Suprapubic skin (tissue), 4 donors: ENCODE measurements at places on chromosomes 3 and 15.

GRCh38 chr3:108472001-108472591 lies 38.3 kb downstream of the MYH15 start:
- no peak overlapping the region for H3K27ac ChIP-seq
- H3K4me3 ChIP-seq, result no peak overlapping the region
- no peak for DNase-seq
- peaks cover 2% of the 10 kb centered on the region for H3K4me1 ChIP-seq

- no peak overlapping the region for H3K4me3 ChIP-seq
- DNase-seq, result no peak
- peak overlapping the region; percentile 65 for H3K27ac ChIP-seq
- no peaks in the 10 kb centered on the region for H3K36me3 ChIP-seq
Observed at GRCh38 chr3:124860599-124860998, 26.6 kb downstream of the ITGB5 start.

GRCh38 chr3:171165983-171166382 lies 139.5 kb upstream of the SLC2A2 start:
- no peak for DNase-seq
- H3K36me3 ChIP-seq, result no peaks in the 10 kb centered on the region
- H3K27me3 ChIP-seq, result no peaks in the 10 kb centered on the region
- H3K4me1 ChIP-seq, result no peaks in the 10 kb centered on the region
- no peak overlapping the region for H3K27ac ChIP-seq

DNA sequence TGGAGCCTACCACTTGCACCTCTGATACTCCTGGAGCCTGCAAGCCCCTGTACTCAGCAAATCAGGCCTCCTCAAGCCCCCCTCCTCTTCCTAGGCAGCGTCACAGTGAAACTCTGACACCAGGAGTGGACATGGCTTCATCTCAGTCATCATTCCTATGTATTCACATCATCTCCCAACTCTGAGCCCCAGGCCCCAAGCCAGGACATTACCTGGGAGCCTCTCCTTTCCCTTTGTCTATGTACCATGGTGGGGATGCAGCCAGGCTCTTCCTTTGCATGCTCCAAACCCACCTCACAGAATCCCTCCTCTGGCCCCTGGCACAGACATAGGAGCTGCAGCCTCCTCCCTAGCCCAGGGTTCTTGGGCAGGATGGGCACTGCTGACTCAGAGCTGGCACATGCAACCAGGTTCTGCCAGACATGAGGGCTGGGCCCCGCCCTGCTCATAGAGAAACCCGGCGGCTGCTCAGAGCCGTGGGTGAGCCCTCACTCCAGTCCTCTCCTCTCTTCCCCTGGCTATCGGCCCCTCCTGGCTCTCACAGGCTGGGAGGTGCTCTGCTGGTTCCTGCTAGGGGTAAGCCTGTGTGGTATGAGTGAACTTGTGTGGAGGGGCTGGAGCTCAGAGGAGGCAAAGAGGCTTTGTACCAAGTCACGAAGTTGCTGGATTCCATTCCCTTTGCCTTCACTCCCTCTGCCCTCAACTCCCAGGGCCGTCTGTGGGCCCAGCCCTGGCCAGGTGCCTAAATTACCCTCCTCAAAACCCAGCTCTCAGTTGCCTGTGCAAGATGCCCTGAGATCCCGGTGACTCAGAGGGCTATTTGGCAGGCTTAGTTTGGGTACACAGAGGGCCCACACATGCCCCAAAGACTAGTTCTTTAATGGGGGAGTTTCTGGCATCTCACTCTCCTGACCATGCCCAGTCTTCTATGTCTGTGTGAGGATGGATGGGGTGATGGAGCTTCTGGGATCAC lies 1.9 kb upstream of the PLCD1 start:
- no peak overlapping the region for H3K4me3 ChIP-seq
- H3K36me3 ChIP-seq, result no peaks in the 10 kb centered on the region
- H3K27me3 ChIP-seq, result no peaks in the 10 kb centered on the region
- H3K27ac ChIP-seq, result peak overlapping the region; percentile 92
- peak; percentile 80 for DNase-seq

GRCh38 chr15:39188930-39189329 lies 391.9 kb upstream of the THBS1 start:
- peak overlapping the region; percentile 19 for H3K27ac ChIP-seq
- no peaks in the 10 kb centered on the region for H3K27me3 ChIP-seq
- H3K36me3 ChIP-seq, result no peaks in the 10 kb centered on the region
- no peak overlapping the region for H3K4me3 ChIP-seq
- peaks cover 27% of the 10 kb centered on the region for H3K4me1 ChIP-seq
- no peak for DNase-seq

GRCh38 chr15:40787344-40787841 lies 17.6 kb downstream of the C15orf62 start:
- H3K4me1 ChIP-seq, result peaks cover 33% of the 10 kb centered on the region
- no peak overlapping the region for H3K4me3 ChIP-seq

- H3K27me3 ChIP-seq, result no peaks in the 10 kb centered on the region
- no peaks in the 10 kb centered on the region for H3K36me3 ChIP-seq
- peaks cover 3% of the 10 kb centered on the region for H3K4me1 ChIP-seq
- H3K27ac ChIP-seq, result no peak overlapping the region
- no peak for DNase-seq
- H3K4me3 ChIP-seq, result no peak overlapping the region
Observed at GRCh38 chr3:98952404-98952803, 50.9 kb upstream of the DCBLD2 start.

GRCh38 chr15:91562698-91563097 lies 290.8 kb upstream of the SLCO3A1 start:
- H3K27ac ChIP-seq, result peak overlapping the region; percentile 81
- DNase-seq, result no peak
- peaks cover 15% of the 10 kb centered on the region for H3K4me1 ChIP-seq
- no peaks in the 10 kb centered on the region for H3K36me3 ChIP-seq
- no peak overlapping the region for H3K4me3 ChIP-seq

GRCh38 chr15:50148362-50148963 lies 29.4 kb upstream of the ATP8B4 start:
- no peaks in the 10 kb centered on the region for H3K36me3 ChIP-seq
- DNase-seq, result no peak
- H3K4me1 ChIP-seq, result peaks cover 6% of the 10 kb centered on the region
- H3K27ac ChIP-seq, result no peak overlapping the region
- no peaks in the 10 kb centered on the region for H3K27me3 ChIP-seq

DNA sequence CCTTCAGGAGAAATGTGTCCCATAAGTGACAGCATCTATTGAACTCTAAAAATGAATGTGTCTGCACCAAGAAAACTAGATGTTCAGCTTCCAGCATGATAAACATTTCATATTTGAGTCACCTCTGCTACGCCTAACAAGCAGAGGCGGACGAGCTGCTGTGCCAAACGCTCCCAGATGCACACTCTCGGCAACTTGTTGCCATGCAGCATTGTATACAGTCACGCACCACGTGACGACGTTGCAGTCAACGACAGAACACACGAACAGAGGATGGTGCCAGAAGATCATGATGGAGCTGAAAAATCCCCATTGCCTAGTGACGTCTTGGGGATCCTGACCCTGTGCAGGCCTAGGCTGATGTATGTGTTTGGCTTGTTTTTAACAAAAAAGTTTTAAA lies 137.5 kb downstream of the XXYLT1 start:
- H3K4me3 ChIP-seq, result no peak overlapping the region
- H3K36me3 ChIP-seq, result no peaks in the 10 kb centered on the region
- H3K27ac ChIP-seq, result peak overlapping the region; percentile 76
- no peaks in the 10 kb centered on the region for H3K27me3 ChIP-seq

DNA sequence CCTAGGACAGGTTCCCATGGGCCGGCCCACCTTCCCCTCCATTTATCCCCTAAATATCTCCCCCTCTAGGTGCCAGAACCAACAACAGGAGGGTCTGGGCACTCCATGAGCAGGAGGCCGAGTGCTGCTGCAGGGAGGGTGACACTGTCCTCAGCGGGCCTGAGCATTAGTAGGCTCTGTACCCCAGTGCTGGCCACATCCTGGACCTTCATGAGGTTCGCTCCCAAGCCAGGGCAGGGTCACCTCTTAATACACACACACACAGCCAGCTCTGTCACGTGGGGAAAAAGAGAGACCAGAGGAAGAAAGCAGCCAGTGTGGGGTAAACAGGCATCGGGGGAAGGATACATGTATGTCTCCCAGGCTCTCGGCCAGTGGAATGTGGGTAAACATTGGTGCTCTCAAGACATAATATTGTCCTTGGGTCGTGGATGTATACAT lies 27.9 kb upstream of the SEMA3F start:
- DNase-seq, result no peak
- no peak overlapping the region for H3K4me3 ChIP-seq
- no peak overlapping the region for H3K27ac ChIP-seq
- H3K4me1 ChIP-seq, result peaks cover 46% of the 10 kb centered on the region

- peaks cover 9% of the 10 kb centered on the region for H3K36me3 ChIP-seq
- H3K27ac ChIP-seq, result no peak overlapping the region
- H3K4me1 ChIP-seq, result peaks cover 5% of the 10 kb centered on the region
- DNase-seq, result no peak
- H3K4me3 ChIP-seq, result no peak overlapping the region
Observed at GRCh38 chr3:188529228-188529627, 375.3 kb downstream of the LPP start.

- peaks cover 21% of the 10 kb centered on the region for H3K4me1 ChIP-seq
- DNase-seq, result no peak
- no peaks in the 10 kb centered on the region for H3K27me3 ChIP-seq
- peak overlapping the region; percentile 60 for H3K27ac ChIP-seq
Observed at GRCh38 chr15:57550640-57551039, 41.1 kb upstream of the MYZAP start.

- no peak overlapping the region for H3K27ac ChIP-seq
- no peaks in the 10 kb centered on the region for H3K27me3 ChIP-seq
- no peaks in the 10 kb centered on the region for H3K36me3 ChIP-seq
- no peaks in the 10 kb centered on the region for H3K4me1 ChIP-seq
- DNase-seq, result no peak
Observed at GRCh38 chr3:126308394-126309125, 48.6 kb downstream of the KLF15 start.

GRCh38 chr15:98067339-98067738 lies 106.8 kb downstream of the ARRDC4 start:
- H3K36me3 ChIP-seq, result no peaks in the 10 kb centered on the region
- peaks cover 9% of the 10 kb centered on the region for H3K4me1 ChIP-seq
- DNase-seq, result no peak
- no peak overlapping the region for H3K27ac ChIP-seq

GRCh38 chr3:146747928-146748327 lies 142.8 kb upstream of the PLSCR5 start:
- DNase-seq, result no peak
- no peaks in the 10 kb centered on the region for H3K4me1 ChIP-seq
- no peak overlapping the region for H3K27ac ChIP-seq

GRCh38 chr3:45933591-45933990 lies 9.7 kb upstream of the CXCR6 start:
- peaks cover 89% of the 10 kb centered on the region for H3K36me3 ChIP-seq
- no peaks in the 10 kb centered on the region for H3K27me3 ChIP-seq
- no peak overlapping the region for H3K4me3 ChIP-seq
- H3K27ac ChIP-seq, result no peak overlapping the region
- H3K4me1 ChIP-seq, result no peaks in the 10 kb centered on the region
- DNase-seq, result no peak

DNA sequence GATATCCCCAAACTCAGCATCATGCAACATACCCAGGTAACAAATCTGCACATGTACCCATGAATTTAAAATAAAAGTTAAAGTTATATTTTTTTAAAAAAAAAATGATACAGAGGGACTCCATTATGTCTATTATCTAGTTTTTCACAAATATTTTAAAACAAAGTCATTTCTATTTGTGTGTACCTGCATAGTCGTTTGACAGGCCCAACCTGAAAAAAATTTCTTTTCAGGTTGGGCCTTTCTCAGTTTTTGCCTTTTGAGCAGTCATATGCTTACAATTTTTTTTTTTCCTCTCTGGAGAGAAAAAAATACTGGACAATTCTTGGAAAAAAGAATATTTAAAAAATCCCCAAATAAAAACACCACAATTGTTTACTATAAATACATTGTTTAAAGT lies 459.5 kb downstream of the FOXP1 start:
- H3K27ac ChIP-seq, result no peak overlapping the region
- H3K4me3 ChIP-seq, result no peak overlapping the region
- H3K36me3 ChIP-seq, result no peaks in the 10 kb centered on the region
- H3K4me1 ChIP-seq, result peaks cover 12% of the 10 kb centered on the region

- no peaks in the 10 kb centered on the region for H3K36me3 ChIP-seq
- no peak overlapping the region for H3K4me3 ChIP-seq
- H3K4me1 ChIP-seq, result no peaks in the 10 kb centered on the region
Observed at GRCh38 chr15:95687061-95687460, 643.4 kb upstream of the NR2F2 start.

DNA sequence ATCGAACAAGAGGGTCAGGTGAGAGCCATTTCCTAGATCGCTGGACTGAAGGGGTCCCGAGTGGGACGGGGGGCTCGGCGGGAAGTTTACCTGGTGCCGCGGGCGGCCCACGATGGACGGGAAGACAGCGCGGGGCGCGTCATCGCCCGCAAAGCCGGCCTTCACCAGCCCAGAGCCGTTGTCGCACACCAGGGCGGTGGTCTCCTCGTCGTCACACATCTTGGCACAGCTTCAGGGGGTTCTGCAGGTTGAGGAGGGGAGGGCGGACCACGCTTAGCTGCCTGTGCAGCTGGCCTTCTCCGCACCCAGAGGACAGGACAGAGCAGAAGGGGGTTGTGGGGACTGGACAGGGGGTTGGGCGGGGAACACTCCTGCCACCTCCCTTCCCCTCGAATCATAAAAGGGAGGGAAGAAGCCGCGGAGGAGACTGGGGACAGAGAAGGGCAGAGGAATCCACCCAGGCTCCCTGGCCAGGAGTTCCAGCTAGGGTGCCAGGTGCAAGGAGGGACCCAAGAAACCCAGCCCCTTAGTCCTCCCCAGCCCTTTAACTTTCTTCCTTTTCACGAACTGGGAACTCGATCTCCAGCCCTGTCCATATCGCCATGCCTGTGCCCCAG lies 651 bp downstream of the ACTC1 start:
- no peak overlapping the region for H3K27ac ChIP-seq
- H3K4me1 ChIP-seq, result peaks cover 7% of the 10 kb centered on the region
- peaks cover 63% of the 10 kb centered on the region for H3K27me3 ChIP-seq
- no peak for DNase-seq

DNA sequence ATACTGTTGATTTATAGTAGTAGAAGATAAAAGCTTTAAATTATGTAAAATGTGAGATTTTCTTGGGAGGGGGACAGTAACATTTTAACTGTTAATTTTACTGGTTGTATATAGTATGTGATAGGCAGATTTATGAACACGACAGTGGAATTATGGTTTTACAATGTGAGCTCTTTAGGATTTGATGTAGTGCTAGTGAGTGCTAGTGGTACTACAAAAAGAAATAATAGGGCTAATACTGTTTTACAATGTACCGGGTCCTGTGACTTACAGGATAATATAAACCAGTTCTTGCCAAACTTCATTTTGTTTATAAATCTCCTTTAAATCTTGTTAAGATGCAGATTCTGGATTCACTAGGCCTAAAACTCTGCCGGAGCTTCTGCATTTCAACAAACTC lies 165.7 kb downstream of the TCF12 start:
- H3K4me3 ChIP-seq, result no peak overlapping the region
- H3K27ac ChIP-seq, result no peak overlapping the region
- DNase-seq, result no peak
- H3K27me3 ChIP-seq, result no peaks in the 10 kb centered on the region
- no peaks in the 10 kb centered on the region for H3K36me3 ChIP-seq

DNA sequence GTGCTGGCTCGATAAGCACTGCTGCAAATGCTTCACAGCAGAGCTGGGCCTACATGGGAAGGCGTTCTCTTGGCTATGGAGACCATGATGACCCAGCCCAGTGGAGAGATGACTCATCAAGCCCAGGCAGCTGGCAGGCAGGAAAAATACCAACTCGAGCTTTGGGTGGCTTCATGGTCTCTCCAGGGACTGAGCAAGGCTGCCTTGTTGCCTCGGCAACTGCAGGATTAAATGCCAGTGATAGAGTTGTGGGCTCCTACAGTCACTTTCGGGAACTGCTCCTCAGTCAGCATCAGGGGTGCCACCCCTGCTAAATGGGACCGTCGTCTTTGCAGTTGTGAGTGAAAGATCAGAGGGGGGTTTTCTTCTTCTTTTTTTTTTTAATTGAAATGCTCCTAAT lies 54.6 kb upstream of the MYZAP start:
- no peaks in the 10 kb centered on the region for H3K27me3 ChIP-seq
- no peak for DNase-seq
- peaks cover 17% of the 10 kb centered on the region for H3K4me1 ChIP-seq
- peak overlapping the region; percentile 15 for H3K27ac ChIP-seq
- peaks cover 17% of the 10 kb centered on the region for H3K36me3 ChIP-seq
